ENCODE measurements at places on chromosomes 7 and 10.

DNA sequence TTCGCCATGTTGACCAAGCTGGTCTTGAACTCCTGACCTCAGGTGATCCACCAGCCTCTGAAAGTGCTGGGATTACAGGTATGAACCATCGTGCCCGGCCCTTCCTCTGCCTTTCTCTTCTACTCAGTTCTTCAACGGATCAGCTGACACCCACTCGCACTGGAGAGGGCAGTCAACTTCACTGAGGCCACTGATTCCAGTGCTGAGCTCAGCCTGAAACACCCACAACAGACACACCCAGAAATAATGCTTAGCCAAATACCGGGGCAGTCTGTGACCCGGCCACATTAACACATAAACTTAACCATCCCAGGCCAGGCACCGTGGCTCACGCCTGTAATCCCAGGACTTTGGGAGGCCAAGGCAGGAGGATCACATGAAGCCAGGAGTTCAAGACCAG, 119.3 kb upstream of the CHST15 start:
- DNase-seq: no peak

DNA sequence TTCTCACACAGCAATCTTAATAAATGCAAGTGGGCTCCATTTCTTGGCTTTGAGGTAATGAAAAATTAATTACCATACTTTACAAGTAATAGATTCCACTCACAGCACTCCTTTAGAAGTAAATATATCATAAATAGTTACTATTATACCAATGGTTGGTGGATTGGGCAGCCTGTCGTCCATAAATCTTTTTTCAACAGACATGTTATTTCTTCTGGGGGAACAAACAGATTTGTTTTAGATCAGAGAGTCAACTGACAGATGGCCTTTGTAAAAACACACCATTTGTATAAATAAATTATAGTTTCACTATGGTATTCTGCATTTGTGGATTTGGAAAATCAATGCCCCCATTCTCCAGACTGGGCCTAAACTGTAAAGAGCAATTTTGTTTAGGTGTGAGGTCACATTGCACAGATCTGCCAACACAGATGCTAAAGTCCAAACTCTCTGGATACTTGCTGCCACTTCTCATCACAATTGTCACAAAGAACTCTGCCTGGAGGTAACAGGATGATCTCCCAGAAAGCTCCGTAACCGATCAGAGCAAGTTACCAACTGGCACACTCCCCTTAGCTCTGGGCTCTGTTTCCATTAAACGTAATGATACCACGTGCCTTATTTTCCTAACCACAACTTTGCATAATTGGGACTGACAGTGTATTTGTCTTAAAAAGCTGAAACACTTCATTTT, 4.5 kb upstream of the MACROH2A2 start:
- DNase-seq: no peak

- DNase-seq: no peak
These were observed 8.3 kb upstream of the EBF3 start for GRCh38 chr10:129972145-129972965.

DNA sequence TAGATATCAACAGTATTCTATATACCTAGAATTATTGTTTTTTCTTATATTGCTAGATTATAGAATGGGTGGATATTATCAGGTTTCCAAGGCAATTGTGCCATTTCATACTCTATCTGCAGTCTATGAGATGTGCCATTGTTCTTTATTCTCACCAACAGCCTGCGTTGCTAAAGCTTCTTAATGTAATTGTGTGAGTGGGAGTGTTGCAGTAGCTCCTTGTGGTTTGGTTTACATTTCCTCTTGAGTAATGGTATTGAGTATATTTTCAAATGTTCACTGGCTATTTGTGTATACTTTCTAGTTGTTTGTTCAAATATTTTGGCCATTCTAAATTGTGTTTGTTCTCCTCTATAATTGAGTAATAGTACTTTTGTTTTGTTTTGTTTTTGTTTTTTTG, 199.2 kb downstream of the TFEC start:
- no peak for DNase-seq

- no peak for DNase-seq
These were observed 552.8 kb downstream of the ANKRD7 start for GRCh38 chr7:118777308-118777707.

GRCh38 chr10:75180592-75180991, 30.0 kb upstream of the VDAC2 start:
- DNase-seq: no peak

DNA sequence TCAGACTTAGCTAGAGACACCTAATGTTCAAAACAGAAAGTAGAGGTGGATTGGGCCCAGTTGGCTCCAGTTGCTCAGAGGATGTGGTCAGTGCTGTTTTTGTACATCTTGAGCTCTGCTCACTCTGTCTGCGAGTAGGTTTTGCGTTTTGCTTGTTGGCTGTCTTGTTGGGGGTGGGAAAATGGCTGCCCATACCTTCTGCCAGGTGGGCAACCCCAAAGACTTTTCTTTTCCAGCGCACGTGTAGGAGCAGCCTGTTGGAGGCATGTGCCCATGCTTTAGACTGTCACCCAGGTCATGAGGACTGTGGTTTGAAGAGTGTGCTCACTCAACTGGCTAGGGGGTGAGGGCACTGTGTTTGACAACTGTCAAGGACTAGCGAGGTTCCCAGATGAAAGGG, 73.9 kb downstream of the KAT6B start:
- no peak for DNase-seq

- no peak for DNase-seq
These were observed 7.7 kb downstream of the NEURL1 start for GRCh38 chr10:103501186-103501585.

- DNase-seq: no peak
These were observed 34.1 kb upstream of the NKX6-2 start for GRCh38 chr10:132820056-132820455.

- DNase-seq: no peak
These were observed 125.9 kb downstream of the CDH23 start for GRCh38 chr10:71522442-71523144.

DNA sequence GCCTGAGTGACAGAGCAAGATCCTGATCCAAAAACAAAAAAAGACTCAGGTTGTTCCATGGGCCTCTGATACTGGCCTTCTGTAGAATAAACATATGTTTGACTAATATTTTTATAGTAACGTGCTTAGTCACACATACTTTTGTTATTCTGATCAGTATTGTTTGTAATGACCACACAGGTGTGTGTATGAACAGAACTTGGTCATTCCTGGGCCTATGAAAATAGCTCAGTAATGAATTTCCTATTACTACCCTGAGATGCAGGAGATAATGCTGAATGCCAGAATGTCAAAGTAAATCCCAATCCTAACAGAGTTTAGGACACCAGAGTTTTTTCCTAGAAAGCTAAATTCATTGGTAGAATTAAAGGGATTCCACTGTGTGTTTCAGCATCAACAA, 108.7 kb downstream of the DOCK4 start:
- DNase-seq: no peak

DNA sequence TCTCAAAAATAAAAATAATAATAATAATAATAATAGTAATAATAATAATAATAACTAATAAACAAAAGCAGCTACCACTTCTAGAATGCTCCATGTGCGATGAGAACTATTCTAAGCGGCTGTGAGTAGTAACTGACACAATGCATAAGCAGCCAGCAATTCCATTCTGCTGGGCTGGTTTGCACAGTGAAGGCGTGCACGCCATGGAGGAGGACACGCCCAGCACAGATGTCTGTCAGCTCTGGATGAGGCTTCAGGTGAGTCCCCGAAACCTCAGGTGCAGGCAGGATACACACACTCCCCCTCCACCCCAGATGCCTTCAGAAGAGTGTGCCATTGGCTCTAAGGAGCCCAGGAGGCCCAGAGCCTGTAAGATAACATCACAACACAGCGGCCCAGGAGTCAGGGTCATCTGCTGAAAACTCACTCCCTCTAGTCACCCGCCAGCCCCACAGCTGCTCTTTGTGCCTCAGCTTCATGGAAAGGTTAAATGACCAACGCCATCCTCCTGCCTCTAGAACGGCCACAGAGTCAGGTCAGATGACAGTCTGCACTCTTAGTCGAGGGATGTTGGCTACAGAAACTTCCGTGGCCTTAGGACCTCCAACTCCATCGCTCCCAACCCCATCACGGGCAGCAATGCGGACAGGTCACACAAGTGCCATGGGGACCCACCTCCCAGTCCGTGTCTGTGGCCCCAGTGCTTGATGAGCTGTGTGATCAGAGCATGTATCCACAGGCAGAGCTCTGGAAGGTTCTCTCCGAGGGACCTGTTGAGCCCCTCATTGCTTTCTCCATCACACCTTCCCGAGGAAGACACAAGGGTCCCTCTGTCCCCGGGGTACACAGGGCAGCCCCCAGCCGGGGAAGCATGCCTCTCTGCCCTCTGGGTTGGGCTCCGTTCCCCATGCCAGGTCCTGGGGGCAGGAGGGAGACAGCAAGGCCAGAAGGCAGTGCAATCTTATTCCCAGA, 103.9 kb downstream of the CTBP2 start:
- DNase-seq: no peak

GRCh38 chr7:305410-306151, 15.6 kb downstream of the FOXL3 start:
- DNase-seq: no peak

DNA sequence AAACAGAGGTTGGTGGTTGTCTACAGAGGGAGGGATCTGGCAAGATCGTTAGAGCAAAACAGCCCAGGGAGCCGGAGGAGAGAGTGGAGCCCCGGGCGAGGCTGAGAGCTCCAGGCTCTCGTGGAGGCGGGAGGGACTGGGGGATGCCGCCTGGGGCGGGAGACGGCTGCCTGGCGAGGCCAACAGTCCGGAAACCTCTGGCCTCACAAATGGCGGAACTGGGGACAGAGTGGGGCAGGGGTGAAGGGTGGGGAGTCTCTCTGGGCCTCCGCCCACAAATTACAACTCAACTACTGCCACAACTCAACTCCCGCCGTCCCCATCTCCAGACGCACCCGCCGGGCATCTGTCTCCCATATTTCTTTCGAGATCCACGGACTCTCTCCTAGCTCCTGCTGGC, 47.7 kb downstream of the CLEC2L start:
- DNase-seq: no peak

DNA sequence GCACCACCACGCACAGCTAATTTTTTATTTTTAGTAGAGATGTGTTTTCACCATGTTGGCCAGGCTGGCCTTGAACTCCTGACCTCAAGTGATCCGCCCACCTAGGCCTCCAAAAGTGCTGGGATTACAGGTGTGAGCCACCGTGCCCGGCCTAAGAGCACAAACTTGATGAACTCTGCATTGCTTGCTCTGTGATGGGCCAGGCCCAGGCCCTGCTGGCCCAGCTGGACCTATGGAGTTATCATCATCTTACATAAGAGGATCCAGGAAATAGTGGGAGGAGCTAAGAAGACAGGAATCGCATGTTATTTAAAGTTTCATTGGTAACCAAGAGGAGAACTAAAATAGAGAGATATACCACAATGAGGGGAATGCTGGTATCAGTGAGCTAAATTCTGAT, 86.9 kb downstream of the DAGLB start:
- no peak for DNase-seq

DNA sequence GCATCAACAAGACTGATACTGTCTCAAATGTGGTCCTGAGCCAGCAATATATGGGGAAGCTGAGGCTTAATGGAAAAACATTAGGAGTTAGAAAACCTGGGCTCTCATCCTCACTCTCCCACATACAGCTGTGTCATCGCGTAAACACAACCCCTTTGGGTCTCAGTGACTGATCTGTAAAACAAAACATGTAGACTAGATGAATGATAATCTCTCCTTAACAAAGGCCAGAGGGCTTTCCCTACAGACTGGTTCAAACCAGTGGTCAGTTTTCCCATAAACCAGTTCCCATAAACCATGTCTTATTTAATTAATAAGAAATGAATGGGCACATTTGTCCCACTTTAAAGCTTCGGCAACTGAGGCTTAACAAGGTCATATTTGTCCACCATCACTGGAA, 48.1 kb downstream of the OSBPL3 start:
- DNase-seq: no peak

Data from GOT3 (cell line).